ENCODE measurements at places on chromosomes 4 and X. TPM values are rescaled to one million over a fixed set of nuclear protein-coding genes. Genes with fewer than 3 reads are reported as not detected.

Gene CLNK
- not detected for total RNA-seq

Gene POLN
- total RNA-seq: 4.8 TPM

Gene GABRB1
- 0.97 TPM for total RNA-seq

DNA sequence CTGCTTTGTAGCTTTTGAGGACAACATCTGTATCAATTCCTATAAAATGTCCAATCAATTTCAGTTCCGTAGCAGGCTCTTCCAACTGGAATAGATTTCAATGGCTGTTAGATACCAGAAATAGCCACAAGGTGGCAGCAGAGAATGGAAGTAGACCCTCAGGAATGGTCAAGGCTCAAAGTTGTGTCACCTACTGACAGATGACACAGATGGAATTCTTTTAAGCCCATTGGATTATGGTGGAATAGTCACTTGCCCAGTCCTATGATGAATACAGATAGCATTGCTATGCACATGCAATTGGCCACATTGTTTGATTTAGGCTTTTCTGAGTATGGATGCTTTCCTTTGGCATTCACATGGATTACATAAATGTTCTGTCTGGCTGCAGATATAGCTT, 130.4 kb upstream of the RADX start:
- no peaks in the 10 kb centered on the region for H3K36me3 ChIP-seq
- H3K27ac ChIP-seq: no peak overlapping the region
- no peak overlapping the region for H3K4me3 ChIP-seq
- H3K27me3 ChIP-seq: no peaks in the 10 kb centered on the region
- DNase-seq: peak; percentile 67
- no peaks in the 10 kb centered on the region for H3K4me1 ChIP-seq

DNA sequence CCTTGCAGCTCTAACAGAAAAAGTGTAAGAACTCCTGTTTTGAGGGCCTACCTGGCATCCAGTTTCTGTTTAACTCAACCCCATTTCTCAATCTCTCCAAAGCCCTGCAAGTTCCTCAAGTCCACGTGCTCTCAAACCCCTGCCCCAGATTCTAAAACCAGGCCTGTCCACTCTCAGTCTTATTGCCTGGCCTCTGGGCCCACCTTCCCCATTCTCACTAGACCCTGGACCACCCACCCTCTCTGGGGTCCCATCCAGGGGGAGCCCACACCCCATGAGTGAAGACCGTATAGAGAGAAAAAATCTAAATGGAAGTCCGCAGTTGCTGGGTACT, 58.3 kb downstream of the TLR10 start:
- H3K4me3 ChIP-seq: no peak overlapping the region
- DNase-seq: no peak
- no peak overlapping the region for H3K27ac ChIP-seq
- no peaks in the 10 kb centered on the region for H3K36me3 ChIP-seq
- no peaks in the 10 kb centered on the region for H3K27me3 ChIP-seq
- H3K4me1 ChIP-seq: 0 out of 2 replicates have a peak, but pooled peaks cover 7% of the 10 kb centered on the region

- no peaks in the 10 kb centered on the region for H3K27me3 ChIP-seq
- no peaks in the 10 kb centered on the region for H3K36me3 ChIP-seq
- no peak for DNase-seq
- no peak overlapping the region for H3K27ac ChIP-seq
Measured at GRCh38 chr4:153332936-153333335, 11.6 kb upstream of the MND1 start.

- peaks cover 4% of the 10 kb centered on the region for H3K27me3 ChIP-seq
- H3K4me1 ChIP-seq: peaks cover 5% of the 10 kb centered on the region
- DNase-seq: no peak
- H3K36me3 ChIP-seq: no peaks in the 10 kb centered on the region
Measured at GRCh38 chr4:182923366-182923765, 6.2 kb upstream of the DCTD start.

DNA sequence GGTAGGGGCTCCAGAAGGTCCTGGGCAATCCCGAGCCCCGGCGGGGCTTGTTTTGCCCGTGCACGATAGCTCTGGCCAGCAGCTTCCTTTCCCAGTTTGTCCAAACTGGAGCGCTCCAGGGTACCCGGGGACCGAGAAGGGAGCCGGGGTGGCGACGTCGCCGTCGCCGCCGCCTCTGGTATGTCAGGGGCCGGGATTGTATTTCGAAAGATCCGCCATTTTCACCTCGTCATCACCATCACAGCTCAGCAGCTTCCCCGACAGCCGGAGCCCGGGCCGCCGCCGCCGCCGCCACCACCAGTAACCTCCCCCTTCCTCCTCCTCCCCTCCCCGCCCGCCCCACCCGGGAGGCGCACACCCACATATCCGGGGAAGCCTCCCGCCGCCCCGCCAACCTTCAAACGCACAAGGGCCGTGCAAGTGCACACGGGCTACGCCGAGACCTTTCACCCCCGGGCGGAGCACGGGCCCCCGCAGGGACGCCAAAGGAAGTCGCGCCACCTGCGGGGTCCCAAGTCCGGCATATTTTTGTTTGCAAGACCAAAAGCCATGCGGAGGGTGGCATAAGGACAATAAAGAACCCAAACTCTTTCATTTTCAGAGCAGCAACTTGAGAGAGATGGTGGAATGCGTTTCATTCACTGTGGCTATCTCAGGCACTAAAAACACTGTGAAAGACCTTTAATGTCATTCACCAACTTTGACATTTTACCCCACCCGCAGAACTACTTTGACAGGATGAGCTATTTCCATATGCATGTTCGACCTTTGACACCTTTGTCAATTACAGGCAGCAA, at the start of gene LIN54:
LIN54 (minus strand) TSS at position 302 of the 797 bp plus-strand sequence. CDS start 25,979 bp downstream, outside the sequence.
- H3K27ac ChIP-seq: no peak within 1 kb of the TSS
- H3K4me1 ChIP-seq: peaks cover 18% of the 10 kb centered on the region
- no peaks in the 10 kb centered on the region for H3K36me3 ChIP-seq
- DNase-seq: peak; percentile 73
- peak within 1 kb of the TSS; percentile 85 for H3K4me3 ChIP-seq

GRCh38 chr4:73258436-73258685, 237 bp downstream of the ANKRD17 start:
- H3K4me3 ChIP-seq: peak overlapping the region; percentile 82
- no peak for DNase-seq
- no peaks in the 10 kb centered on the region for H3K27me3 ChIP-seq
- H3K4me1 ChIP-seq: peaks cover 16% of the 10 kb centered on the region

- H3K27ac ChIP-seq: no peak overlapping the region
- no peak overlapping the region for H3K4me3 ChIP-seq
- no peaks in the 10 kb centered on the region for H3K27me3 ChIP-seq
- H3K4me1 ChIP-seq: no peaks in the 10 kb centered on the region
- DNase-seq: no peak
- no peaks in the 10 kb centered on the region for H3K36me3 ChIP-seq
Measured at GRCh38 chr4:97330917-97331316, 812.4 kb downstream of the STPG2 start.

Data from GM23338 (cell line).